ENCODE measurements at places on chromosomes 16 and 17.

DNA sequence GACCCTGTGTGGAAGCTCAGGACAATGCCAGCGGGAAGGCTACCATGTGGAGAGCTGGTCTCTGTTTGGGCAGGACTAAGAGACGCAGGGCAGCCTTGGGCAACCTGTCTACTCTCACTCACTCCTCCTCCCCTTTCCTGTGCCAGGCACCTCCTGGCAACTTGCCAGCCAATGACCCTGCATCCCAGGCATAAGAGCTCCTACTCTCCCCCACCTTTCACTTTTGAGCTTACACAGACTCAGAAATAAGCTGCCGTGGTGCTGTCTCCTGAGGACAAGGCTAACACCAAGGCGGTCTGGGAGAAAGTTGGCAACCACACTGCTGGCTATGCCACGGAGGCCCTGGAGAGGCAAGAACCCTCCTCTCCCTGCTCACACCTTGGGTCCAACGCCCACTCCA lies 2.6 kb downstream of the HBM start:
- no peak for DNase-seq

GRCh38 chr17:67974598-67975066 lies 21.6 kb downstream of the C17orf58 start:
- no peak for DNase-seq

- no peak for DNase-seq
These were observed 3.0 kb upstream of the SLFN5 start for GRCh38 chr17:35239823-35240222.

DNA sequence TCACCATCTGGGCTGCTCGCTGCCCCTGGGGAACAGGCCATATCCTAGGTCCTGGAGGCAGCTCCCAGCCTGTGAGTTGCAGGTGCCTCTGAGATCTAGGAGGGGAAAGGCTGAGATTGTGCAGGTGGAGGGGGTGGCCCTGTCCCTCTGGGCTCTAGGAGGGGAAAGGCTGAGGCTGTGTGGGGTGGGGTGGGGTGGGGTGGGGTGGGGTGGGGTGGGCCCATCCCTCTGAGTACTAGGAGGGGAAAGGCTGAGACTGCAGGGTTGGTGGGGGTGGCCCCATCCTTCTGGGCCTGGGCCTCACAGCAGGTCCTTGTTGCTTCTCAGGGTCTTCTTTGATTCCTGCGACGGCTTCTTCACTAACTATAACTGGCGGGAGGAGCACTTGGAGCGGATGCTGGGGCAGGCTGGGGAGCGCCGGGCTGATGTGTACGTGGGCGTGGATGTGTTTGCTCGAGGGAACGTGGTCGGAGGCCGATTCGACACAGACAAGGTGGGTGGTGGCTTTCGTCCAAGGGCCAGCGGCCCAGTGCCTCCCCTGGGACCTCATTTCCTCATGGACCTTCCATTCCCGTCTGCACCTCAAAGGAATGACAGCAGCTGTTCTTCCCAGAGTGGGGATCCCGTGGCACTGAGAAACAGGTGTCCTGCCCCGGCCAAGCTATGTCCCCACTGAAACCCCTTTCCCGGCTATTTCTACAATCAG lies 7.1 kb downstream of the ENGASE start:
- no peak for DNase-seq

Measured in CD8-positive, alpha-beta memory T cell (primary cell).